ENCODE measurements at places on chromosomes 3 and 15.

GRCh38 chr3:155978324-155978723 is 107.9 kb downstream of the GMPS start:
- no peak for DNase-seq

GRCh38 chr15:93290618-93290946 is 201.6 kb upstream of the RGMA start:
- DNase-seq: no peak

DNA sequence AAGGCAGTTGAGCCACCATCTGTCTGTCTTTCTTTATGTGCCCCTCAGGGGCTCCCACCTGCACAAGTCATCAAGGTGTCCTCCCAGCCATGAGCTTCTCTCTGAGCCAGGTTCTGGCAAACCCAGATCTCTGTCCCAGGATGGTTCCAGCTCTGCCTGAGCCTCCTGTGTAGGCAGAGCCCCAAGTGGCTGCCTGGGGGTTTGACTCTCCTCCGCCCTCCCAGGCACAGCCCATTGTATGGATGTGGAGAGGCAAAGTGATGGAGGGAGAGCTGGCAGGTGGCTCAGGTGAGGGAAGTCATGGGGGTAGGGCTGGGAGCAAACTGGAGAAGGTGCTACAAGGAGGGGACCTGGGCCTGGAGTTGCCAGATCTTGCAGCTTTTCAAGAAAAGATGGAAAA is 56.9 kb downstream of the GRIP2 start:
- no peak for DNase-seq

- peak; percentile 81 for DNase-seq
Observed at GRCh38 chr3:152272771-152273242, 4.1 kb downstream of the MBNL1 start.

DNA sequence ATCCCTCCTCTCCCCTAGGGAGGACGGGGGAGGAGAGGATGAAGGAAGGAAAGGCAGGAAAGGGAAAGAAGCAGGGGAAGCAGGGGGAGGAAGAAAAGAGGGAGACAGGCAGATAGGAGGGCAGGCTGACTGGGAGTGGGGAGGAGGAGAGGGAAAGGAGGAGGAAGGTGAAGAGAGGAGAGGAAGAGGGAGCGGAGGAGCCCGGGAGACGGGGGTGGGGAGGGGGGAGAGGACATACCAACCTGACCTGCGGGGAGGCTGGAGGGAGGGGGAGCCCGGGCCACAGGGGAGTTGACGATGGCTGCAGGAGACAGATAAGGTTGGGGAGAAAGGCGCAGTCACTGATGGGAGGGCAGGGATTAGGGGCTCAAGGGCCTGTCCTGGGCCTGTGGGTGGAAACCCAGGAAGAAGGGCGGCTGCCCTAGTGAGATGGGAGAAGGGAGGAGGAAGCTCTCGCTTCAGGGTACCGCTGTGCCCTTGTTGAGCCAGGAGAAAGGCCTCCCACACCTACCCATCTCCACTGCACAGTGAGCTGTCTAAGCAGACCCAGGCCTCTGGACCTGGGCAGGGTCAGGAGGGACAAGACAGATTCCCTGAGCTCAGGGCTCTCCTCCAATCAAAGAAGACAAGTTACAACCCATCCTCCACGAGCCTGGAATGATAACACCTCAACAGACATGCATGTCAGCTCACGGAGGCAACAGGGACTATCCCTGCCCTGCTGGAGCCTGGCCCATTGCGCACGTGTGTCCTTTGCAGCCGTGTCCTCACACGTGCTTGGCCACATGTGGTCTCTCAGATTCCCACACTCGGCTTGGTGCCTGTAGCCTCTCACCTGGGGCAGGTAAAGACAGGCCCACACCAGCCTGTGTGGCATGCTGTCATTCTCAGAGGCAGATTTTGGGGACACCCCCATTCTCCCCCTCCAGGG is 27.9 kb downstream of the C3orf18 start:
- DNase-seq: no peak

DNA sequence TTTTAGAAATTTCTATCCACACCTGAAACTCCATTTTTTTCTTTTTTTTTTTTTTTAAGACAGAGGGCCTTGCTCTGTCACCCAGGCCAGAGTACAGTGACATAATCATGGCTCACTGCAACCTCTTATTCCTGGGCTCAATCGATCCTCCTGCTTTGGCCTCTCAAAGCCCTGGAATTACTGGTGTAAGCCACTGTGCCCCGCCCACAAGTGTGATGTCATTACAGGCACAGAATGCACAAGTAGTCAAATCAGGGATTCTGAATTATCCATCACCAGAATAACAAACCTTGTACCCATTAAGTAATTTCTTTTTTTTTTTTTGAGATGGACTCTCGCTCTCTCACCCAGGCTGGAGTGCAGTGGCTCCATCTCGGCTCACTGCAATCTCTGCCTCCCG is 1.9 kb downstream of the UQCRC1 start:
- no peak for DNase-seq

- peak; percentile 77 for DNase-seq
Observed at GRCh38 chr15:91866371-91866905, 12.9 kb downstream of the SLCO3A1 start.

GRCh38 chr15:69793431-69793780 is 304.3 kb downstream of the TLE3 start:
- DNase-seq: no peak

DNA sequence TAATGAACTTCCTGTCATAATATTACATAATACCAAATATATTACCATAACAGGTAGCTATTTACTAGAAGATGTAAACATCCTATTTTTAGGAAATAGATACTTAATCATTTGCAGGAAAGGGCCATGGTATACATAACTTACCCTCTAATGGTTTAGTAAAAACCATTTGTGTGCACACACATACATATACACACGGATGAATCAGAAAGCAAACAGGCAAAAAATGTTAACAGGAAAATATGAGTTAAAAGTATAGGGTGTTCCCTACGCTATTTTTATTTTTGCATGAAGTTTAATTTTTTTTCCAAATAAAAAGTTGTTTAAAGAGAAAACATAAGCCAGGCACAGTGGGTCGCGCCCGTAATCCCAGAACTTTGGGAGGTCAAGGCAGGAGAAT is 34.6 kb downstream of the FAM174B start:
- DNase-seq: no peak

DNA sequence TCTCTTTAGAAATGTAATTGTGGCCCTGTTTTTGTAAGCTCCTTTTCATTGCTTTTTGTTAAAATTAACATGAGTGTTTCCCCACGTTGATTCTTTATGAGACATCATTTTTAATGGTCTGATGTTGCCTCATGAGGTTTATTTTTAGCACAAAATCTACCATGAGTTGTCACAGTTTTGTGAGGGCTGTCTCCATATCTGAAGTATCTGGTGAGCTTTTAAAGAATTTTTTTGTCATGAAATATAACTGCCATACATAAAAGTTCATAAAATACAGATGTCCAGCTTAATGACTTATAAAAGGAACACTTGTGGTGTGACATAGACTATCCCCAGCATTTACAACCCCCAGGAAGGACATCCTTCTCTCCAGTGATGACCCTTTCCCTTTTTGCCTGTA is 34.3 kb upstream of the CEMIP start:
- DNase-seq: peak; percentile 54

DNA sequence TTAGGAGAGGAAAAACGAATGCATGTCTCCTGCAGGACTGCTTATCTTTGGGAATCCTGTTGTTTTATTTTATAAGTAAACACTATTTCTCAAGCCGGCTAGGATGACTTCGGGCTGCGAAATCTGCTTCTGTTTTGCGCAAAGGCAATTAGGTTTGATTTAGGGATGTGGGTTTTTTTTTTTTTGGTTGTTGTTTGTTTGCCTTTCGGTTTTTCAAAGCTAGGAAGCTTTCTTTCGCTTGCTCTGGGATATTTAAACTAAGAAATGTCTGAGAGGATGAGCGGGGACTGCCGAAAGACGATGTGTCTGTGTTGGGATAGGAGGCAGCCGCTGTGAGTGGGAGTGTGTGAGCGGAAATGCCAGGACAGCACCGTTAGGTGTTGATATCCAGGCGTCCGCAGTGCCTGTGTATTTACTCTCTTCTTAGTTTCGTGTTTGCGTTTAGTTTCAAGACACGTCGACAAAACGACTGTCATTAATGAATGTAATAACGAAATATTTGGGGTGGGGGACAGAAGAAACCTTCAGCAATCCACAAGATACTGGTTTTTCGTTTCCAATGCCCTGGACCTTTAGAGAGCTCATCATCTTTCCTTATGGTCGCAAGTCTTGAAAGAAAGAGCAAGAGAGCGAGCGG is 604 bp downstream of the ISL2 start:
- DNase-seq: peak; percentile 26

DNA sequence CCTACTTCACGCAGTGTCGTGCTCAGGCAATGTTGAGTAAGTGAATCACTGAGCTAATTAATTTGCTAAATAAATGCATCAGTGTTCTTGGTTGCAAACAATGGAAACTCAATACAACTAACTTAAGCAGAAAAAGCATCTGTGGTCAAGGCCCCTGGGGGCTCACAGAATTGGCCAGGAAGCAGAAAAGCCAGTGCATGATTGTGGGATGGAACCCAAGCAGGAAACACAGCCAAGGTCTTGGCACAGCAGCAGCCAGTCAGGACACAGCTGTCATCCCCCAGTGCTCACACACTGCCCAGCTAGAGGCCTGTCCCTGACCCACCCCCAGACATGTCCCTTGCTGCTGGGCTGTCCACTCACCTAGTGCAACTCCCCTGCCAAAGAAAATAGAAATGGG is 85.9 kb downstream of the AQP9 start:
- peak; percentile 55 for DNase-seq

DNA sequence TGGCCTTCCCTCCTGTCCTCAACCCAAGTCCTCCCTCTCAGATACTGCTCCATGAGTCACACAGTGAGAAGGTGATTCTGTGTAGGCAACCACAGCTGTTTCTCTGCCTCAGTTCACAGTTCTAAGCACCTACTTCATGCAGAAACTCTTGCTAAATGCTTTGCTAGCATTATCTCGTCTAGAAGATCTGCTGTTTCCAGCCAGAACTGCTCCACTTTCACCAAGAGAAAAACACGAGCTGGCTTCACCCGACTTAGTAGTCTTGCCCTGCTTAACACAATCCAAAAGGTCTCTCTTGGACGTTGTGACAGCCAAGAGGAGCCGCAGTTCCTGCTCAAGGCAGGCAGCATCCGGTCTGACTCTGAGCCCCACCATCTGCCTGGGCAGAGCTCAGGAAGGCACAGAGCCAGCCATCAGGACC is 272.1 kb downstream of the UACA start:
- peak; percentile 65 for DNase-seq

DNA sequence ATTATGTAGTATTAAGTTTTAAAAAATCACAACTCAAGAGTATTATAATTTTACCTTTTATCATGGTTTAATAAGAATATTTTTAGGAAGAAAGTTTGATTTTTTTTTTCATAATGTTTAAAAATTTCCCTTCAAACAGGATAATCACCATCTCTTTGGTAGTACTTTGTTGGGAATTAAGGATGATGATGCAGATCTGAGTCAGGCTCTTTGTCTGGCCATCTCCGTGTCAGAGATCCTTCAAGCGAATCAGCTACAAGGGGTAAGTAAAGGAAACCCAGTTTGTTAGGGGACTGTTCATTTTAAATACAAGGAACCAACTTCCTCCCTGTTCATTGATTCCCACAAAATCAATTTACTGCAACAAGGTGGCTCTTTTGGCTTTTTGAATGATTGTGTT is 36.8 kb upstream of the NIT2 start:
- peak; percentile 10 for DNase-seq

GRCh38 chr3:157423337-157423736 is 13.3 kb upstream of the PTX3 start:
- DNase-seq: peak; percentile 27
